ENCODE measurements at places on chromosomes 5 and 9.

- DNase-seq = no peak
Observed at GRCh38 chr9:115591584-115591984, 473.6 kb upstream of the TNC start.

DNA sequence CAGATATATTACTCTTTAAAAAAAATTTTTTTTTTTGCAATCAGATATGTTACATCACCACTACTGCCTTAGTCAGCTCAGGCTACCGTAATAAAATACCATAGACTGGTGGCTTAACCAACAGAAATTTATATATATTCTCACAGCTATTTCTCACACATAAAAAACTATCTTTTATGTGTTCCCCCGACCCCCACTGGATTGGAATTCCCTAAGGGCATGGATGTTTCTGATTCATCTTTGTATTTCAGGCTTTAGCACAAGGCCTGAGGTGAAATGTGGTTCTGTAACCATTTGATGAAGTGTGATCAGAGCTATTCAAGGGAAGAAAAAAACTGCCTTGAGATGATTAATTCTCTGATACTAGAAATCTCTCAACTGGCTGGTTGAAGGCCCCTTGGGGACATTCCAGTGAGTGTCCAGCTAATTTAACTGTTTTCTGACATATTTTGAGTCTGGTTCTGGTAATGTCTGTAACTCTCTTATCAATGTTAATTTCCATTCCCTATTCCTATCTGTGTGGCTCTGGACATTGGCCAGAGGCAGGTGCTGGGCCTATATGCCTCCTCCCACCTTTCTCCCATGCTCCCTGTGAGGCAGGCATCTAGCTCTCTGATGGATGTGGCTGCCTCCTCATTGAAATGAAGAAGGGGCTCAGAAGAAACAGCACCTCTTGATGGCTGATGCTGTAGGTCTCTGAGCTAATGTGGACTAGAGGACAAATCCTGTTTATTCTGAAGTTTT lies 2.5 kb downstream of the CD14 start:
- no peak for DNase-seq

DNA sequence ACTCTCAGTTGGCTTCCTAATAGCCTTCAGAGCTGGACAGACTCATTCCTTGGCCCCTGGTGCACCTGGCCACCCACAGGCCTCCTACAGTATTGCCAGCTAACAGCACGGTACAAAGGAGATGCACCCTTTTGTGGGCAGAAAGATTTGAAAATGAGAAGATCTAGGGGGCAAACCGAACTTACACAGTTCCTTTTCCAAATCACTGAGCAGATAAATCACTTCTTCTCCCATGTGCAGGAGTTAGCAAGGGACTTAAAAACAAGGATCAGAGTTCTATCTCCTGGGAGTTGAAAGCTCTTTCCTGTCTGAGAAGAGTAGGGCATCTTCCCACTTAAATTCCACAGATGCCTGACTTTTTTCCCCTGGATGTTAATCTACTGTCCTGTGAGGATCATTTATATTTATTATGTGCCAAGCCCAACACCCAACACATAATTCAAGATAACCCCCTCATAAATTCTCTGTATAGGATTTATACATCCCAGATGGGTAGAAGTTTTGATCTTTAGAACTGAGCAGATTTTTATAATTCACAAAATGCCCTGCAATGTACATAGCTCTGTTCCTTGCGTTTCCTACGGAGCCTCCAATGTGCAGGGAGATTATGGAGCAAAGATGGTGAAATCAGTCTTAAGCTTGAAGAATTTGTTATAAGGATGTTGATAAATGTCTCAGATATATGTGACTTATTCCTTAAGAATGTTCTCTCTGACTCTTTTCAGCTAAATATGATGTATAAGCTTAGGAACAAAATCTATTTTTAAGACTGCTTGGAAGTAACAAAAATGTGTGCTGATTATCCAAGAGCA lies 207.2 kb upstream of the DAPK1 start:
- DNase-seq = no peak

DNA sequence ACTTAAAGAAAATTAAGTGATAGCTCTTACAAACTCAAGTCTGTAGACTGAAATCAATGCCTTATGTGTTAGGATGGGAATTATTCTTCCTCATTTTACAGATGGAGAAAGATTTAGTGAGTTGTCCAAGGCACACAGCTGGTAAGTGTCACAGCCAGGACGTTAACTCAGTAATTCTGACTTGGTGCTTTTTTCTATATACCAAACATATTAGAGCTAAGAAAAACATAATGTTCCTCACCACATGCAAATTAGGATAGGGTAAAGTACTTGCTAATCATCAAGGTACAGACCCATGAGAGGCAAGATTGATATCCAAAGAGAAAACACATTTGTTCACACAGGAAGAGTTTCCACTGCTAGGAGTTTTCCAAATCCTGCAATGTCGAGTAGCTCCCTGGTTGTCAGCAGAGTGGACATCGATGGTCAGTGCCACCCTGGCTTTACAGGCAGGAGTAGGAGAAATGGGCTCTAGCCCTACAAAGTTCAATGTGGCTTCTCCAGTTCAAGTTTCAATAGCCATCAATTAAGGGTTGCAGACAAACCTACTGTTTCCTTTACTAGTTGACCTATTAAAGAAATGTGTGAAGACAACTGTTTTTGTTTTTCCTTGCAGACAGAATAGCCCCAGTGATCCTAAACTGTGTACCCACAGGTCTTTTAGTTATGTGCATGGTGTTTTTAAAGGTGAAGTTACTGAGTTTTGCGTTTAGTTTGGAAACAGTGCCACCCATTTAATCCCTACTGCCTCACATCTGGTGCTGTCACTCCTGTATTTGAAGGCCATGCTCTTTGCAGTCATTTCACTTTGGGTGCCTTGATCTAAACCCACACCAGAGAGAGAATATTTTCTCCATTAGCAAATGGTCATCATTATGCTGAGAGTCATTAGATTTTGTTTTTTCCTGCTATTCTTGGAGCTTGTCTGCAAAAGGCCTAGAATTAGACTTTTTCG lies 460.8 kb upstream of the SMARCA2 start:
- no peak for DNase-seq

GRCh38 chr5:152676196-152676595 lies 271.1 kb upstream of the NMUR2 start:
- DNase-seq = no peak

DNA sequence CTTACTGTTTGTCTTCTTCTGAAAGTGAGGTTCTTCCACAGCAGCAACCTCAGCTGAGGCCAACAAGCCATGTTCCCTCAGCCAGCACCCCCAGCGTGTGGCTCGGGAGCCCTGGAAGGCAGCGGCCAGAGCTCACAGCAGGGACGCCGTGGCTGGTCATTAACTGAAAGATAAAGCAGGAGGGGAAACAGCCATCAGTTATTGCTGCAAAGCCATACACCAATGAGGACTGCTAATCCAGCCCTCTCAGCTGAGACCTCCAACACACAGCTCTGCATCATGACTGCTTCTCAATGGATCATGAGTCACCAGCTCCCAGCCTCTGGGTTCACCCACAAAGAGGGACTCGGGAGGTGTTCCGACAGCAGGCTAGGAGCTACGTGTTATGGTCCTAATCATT lies 24.3 kb downstream of the ABCA1 start:
- DNase-seq = no peak

DNA sequence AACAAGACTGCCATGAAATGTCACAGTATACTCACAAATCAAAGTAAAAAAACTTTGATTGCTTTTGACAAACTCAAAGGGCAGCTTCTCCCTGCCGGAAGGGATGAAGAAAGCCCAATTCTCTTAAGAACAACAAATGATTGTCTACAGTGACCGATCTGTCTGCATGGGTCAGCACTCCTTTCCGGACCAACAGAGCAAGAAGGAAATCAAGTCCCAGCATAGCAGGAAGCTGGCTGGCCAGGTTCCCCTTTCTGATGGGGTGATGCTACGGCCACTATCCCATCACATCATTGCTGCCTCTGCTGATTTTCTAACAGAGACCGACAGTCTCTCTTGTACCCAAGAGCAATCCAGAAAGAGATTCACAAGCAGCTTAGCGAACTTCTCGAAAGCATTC lies 692 bp downstream of the C1QTNF3 start:
- no peak for DNase-seq

- no peak for DNase-seq
Observed at GRCh38 chr9:133932181-133932580, 59.9 kb downstream of the VAV2 start.

- no peak for DNase-seq
Observed at GRCh38 chr5:161399996-161400562, 146.4 kb downstream of the GABRB2 start.

DNA sequence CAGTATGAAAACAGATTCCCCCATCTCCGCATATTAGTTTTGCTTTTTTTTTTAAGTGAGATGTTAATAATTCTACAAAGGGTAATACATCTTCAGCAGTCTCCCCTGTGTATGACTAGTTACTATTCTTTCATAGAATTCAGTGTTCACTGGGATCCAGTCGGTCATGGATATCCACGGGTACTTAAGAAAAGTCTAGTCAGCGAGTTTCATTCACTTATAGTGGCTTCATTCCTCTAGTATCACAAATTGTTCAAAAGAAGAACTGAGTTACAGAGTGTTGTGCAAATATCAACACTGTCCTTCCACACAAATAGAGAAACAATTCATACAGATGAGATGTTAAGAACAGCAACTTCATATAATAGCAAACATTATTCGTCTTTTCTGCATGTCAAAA lies 35.7 kb downstream of the BNC2 start:
- no peak for DNase-seq

GRCh38 chr5:120103495-120103894 lies 360.6 kb upstream of the PRR16 start:
- DNase-seq = no peak

DNA sequence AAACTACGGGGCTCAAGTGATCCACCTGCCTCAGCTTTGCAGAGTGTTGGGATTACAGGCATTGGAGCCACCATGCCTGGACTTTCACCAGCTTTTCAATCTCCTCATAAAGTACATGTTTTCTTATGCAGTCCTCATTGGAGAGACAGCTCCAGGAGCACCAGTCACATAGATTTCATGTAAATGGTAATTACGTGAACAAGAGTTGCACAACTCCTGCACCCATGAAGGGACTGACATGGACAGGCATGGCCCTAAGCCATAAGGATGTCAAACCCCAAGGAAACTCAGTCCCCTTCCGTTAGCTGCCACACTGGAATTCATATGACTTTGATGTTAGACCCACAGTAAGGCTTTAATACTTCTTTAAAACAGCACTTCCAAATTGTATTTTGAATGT lies 7.6 kb upstream of the ADGRV1 start:
- DNase-seq = no peak

DNA sequence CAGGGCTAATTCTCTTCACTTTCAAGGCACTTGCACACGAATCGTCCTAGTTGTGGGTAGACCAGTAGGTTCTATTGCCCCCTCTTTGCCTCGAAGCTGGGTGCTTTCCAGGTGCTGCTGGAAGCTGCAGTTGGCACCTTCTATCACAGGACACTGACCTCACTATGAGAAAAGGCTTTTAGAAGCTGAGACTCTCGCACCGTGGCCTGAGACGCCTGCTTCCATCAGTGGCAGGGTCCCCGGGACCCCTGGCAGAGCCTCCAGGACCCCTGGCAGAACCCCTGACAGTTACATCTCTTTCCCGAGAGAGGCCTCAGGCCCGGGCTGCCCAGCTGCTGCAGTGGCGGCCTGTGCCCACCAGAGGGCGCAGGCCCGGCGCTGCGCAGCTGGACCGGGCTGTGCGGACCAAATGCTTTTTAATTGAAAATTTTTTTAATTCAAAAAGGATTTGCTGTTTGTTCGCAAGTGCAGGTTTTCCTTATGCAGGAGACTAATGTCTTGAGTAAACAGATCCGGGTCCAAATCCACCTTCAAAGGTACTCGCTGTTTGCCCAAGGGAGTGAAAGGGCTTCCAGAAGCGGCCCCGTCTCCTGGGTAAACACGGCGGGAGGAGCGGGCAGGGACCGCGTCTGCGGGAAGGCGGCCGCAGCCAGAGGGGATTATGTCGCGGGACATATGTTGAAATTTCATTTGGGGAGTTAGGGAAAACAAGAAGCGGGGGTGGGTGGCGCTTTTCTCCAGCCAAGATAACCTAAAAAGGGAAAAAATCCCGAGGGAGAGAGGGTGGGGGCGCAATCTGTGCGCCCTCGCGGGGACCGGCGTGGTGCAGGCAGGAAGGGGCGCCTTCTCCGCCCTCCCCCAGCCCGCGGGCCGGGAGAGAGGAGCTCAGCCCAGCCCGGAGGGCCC lies 114.5 kb upstream of the LMX1B start:
- DNase-seq = no peak

DNA sequence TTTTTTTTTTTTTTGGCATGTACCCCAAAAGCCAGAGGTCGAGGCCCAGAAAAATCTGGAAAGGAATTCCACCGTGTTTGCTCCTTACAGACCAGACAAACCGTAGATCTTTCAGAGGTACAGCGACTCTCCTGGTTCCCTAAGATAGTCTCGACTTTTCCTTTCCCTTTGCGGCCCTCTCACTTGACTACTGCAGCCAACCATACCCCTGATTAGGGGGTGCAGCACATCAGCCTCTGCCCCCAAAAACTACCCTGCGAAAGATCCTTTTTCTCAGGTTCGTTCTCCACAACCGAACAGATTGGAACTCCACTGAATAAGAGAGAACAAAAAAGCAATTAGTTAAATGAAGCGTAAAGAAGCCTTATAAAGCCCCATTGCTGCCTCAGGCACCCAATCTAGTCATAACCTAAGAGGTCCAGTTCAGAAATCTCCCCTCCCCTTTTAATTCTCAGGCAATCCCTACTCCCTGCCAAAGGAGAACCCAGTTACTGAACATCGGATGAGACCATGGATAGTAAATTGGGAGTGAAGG lies 379 bp upstream of the TICAM2 start:
- DNase-seq = no peak

GRCh38 chr9:3308609-3309008 lies 217.2 kb downstream of the RFX3 start:
- no peak for DNase-seq

GRCh38 chr5:32604800-32605765 lies 19.7 kb downstream of the SUB1 start:
- no peak for DNase-seq

DNA sequence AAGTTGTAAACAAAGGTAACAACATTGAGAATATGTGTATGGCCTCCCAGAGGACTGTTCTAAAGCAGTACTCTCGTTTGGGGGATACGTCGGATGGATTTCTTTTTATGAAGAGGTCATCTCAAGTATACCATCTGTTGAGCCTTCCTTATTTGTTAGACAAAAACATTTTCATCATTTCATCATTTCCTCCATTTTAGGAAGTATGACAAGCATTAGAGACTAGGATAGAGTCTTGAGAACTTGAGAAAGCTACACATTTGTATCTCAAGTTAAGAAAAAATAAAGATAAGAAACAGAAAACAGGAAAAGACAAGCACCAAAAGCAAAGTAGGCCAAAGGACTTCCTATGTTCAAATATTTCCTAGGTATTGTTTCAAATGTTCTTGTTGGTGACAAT lies 307.0 kb downstream of the EFNA5 start:
- no peak for DNase-seq

DNA sequence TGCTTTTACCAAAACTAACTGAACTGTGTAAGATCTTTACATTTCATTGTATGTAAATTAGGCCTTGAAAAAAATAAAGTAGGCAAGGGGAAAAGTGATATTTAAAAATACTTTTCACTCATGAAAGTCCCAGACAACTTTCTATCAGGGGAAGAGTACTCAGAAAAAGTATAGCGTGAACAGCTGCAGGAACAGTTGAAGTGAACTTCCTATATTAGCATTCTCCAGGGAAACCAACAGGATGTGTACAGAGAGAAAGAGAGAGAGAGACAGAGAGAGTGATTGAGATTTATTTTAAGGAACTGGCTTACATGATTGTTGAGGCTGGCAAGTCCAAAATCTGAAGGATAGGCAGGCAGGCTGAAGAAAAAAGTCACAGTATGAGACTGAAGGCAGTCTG lies 42.0 kb downstream of the ERMP1 start:
- DNase-seq = no peak

- no peak for DNase-seq
Observed at GRCh38 chr5:83837265-83837907, 116.7 kb upstream of the HAPLN1 start.
